Testis (tissue), 5 donors: ENCODE measurements at places on chromosomes 12 and 14.

DNA sequence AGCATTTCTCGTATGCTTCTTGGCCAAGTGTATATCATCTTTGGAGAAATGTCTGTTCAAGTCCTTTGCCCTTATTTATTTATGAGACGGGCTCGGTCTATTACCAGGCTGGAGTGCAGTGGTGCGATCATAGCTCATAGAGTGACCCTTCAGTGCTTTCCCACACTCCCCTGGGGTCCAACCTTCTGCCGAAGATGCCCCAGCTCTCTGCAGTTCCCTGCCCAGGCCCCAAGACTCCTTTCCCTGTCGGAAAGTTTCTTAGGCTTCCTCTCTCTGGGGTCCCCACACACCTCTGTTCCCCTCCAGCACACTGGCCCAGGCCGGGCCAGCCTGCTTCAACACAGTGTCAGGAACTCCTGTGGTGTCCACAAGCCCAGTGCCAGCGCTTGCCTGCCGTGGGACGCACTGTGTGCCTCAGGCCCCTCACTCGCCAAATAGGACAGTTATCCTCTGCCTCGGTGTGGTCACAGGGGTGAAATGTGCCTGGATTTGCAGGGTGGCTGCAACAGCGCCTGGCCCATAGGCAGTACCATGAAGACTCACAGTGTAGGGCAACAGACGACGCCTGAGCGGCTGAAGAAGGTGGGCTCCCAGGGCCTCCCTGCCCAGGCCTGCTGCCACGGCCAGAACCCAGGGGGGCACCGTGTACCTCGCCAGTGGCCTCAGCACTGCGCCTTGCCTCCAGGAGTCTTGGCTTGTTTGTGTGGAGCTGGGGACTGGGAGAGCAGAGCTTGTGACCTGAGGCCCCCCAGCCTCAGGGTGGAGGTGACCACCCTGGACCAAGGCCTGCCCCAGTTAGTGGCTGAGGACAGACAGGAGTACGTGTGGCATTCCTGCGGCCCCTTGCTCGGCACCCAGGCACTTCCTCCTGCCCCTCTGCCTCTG is 4.9 kb upstream of the ASPG start:
- no peak for DNase-seq

GRCh38 chr12:47725893-47726292 is 603 bp upstream of the ENDOU start:
- DNase-seq = no peak

GRCh38 chr12:21934173-21934572 is 7.1 kb downstream of the ABCC9 start:
- no peak for DNase-seq

DNA sequence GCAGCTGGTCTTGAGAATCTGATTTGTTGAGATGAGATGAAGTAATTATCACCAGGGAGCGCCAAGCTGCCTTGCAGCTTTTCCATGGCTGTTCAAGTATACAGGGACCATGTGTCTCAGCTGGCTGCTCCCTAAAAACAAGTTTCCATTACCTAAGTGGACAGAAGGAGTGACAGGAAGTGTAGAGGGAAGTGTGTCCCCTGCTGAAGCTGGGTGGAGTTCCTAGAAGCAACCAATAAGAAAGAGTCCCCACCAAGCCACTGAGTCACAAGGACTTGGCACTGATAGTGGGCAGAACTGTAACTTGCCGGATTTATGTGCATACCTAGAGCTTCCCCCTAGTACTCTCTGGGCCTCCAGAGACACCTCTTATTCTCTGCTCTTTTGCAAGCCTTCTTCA is 1.5 kb upstream of the GPX2 start:
- no peak for DNase-seq

- no peak for DNase-seq
Measured at GRCh38 chr12:57377103-57377840, 53.6 kb downstream of the R3HDM2 start.
